ENCODE measurements at places on chromosomes 12 and 14.

- DNase-seq: no peak
Observed at GRCh38 chr14:85728476-85729065, 198.6 kb downstream of the FLRT2 start.

DNA sequence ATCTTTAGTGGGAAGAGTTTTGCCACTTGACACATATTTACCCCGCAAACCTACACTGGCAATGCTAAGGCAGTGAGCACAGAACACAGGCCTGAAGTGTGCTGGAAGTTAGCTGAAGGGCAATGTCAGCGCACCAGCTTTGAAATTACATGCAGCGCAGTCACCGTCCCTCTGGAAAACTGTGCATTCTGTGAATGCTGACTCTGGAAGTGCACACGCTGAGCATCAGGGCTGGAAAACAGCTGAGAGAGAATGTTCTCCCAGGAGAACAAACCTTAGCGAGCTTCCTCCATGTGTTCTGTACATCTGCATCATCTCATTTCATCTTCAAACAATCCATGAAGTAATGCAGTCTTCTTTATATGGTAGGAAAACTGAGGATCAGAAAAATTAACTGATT, 448.2 kb downstream of the NRXN3 start:
- DNase-seq: no peak

DNA sequence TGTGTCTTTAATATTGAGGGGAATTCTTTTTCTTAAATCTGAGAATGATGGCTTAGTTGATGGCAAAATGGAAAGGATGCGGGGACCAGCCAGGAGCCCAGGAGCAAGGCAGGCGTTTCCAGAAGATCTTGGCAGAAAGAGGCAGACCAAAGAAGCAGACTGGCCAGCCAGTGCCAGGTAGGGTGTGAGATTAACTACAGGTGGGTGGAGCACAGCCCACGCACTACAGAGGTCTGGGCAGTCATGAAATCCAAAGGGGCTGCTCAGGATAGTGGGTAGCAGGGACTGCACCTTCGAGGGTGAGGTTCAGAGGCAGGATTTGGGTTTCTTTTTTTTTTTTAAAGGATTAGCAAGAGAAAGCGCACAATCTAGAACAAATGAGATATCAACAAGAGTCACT, 17.7 kb upstream of the PCNX1 start:
- DNase-seq: no peak

- DNase-seq: no peak
Observed at GRCh38 chr14:93975791-93976476, 436 bp downstream of the ASB2 start.

- DNase-seq: no peak
Observed at GRCh38 chr12:131103669-131104462, 150.2 kb downstream of the ADGRD1 start.

GRCh38 chr12:71533703-71534102, 94.1 kb downstream of the LGR5 start:
- no peak for DNase-seq

GRCh38 chr14:38547961-38548490, 292.1 kb upstream of the CLEC14A start:
- no peak for DNase-seq

- no peak for DNase-seq
Observed at GRCh38 chr14:87705439-87705896, 287.5 kb downstream of the GALC start.

DNA sequence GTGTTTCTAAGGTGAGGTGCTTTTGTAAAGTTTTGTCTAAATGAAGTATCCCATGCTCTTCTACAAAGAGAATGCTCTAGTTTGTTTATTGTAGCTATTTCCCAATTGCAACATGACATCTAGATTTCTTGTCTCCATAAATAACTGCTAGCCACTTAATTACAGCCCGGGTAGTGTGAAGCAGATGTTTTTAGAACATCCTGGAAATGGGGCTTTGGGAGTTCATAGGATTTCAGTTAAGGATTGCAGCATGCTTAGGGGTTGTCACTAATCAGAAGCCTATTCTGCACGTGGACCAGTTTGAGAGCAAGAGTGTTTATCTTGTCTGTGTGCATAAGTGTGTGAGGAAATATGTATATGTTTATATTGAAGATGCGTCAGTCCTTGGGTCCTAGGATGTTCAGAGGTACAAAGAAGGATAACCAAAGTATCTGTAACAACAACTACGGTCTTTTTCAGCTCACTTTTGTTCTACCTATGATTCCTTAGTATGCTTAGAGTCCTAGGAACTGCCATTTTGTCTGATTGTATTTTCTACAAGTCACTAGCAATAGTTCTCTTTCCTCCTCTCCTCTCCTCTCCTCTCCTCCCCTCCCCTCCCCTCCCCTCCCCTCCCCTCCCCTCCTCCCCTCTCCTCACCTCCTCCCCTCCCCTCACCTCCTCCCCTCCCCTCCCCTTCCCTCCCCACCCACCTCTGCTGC, 135.3 kb downstream of the ACSS3 start:
- no peak for DNase-seq

DNA sequence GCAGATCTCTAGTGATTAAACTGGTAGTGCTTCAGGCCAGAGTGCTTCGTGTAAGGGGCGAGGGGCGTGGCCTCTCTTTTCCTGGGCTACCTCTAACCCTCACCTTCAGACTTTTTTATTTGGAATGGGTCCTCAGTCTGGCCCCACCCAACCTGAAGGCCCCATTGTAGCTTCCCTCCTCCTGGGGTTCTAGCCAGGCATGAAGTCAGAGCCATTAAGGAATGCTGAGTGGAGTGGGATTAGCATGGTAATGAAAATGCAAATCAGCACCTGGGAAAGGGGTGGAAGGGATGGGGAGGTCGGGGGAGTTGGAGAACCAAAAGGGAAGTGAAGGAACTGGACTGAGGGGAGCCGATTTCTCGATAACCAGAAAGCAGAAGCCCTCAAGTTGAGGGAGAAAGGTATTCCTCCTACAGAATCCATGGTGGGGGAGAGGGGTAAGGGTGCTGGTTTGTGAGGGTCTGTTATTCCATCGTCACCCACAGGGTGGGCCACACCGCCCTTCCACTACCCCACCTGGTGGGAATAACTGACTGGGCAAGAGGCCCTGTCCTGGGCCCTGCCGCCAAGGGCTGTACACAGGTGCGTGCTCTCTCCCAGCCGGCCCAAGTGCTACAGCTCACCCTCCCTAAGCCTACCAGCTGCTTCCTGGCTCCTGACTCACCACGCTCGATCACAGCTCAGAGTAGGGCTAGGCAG, 14.1 kb downstream of the ZFHX2 start:
- DNase-seq: no peak

GRCh38 chr14:55412676-55413075, 1.0 kb upstream of the ATG14 start:
- DNase-seq: no peak

DNA sequence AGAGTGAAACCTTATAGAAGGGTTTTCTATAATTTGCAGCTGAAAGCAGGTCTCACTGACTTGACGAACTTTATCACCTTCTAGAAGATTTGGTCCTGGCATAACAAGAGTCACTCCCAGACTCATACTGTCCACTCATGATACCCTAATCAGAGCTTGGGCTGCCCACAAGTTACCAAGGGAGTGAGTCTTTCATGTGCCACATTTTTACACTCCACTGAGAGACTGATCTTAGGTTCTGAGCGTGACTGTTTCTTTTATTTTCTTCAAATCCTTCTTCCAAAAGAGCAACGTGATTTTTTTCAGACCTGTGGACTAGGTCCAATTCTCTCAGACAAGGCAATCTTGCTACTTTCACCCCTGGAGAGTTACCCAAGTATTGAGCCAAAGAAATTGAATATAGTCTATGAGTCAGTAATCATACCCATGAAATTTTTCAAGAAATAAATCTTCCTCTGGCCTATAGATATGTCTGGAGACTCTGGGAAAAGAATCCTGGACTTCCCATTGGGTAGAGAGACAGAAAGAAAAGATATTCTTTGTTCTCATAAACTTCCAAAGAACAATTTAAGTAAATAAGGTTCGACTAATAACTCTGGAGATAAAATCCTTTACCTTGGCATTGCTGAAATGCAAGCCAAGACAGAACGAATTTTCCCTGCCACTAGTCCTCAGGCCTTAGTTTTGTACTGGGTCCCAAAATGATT, 26.9 kb downstream of the SIX1 start:
- no peak for DNase-seq

DNA sequence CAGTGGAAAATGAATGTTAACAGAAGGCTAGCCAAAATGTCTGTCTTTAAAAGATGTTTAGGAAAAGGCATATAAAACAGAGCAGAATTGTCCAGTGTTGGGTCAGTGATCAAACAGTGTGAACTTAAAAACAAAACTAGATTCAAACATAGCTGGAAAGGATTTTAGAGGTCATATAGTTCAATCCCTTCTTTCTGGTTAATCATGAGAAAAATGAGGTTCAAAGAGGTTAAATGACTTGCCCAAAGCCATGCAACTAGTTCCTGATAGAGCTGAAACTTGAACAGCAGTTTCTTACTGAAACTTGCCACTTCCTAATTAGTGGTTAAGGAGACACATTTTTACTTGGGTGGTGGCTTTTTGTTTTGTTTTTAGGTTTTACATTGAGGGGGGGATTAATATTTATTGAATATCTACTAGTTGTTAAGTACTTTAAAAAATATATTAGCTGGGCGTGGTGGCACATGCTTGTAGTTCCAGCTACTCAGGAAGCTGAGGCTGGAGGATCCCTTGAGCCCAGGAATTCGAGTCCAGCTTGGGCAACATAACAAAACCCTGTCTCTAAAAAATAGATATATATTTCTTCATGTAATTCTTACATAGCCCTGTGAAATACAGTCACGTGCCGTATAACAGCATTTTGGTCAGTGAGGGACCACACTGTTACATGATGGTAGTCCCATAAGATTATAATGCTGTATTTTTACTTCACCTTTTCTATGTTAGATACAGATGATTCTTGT, 20.4 kb downstream of the ACVR1B start:
- no peak for DNase-seq

DNA sequence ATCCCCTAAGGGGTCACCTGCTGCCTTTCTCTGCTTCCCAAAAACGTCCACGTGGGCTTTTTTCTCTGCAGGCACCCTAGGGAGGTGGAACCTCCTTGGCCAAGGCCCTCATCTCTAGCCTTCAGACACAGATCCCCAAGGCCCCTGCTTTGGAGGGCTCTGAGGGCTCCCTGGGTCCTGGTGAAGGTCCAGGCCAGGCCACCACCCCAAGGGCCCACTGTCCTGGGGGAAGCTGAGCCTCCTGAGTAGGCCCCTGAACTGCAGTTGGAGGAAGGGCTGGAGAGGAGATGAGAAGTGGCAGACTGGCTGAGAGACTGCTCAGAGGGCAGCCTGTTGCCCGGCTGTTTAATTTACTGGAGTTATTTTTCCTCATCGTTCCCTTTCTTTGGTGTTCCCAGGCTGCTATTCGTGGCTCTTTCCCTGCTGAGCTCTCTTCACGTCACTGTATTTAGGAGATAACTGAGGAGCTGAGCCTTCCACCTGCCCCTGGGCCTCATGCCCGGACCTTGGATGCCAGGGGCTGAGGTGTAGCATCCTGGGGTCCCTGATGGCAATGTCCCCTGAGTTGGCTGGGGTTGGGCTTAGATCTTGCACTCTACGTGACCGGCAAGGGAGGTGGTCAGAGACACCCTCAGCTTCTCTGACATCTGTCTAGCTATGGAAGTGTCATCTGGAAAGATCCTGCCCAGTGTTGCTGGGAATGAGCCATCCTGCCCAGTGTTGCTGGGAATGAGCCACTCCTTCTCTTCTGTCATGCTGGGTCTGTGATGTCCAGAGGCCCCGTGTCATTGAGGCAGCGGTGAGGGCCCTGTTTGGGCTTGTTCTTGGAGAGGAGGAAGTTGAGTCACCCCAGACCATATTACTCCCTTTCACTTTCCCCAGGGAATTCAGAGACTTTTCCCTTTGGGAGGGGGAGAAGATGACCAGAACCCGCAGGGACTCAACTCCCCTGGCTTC, 139.8 kb downstream of the TSPAN9 start:
- DNase-seq: no peak
